ENCODE measurements at places on chromosomes 5 and 9.

- no peak for DNase-seq
Observed at GRCh38 chr9:11432361-11432760, 819.6 kb upstream of the PTPRD start.

DNA sequence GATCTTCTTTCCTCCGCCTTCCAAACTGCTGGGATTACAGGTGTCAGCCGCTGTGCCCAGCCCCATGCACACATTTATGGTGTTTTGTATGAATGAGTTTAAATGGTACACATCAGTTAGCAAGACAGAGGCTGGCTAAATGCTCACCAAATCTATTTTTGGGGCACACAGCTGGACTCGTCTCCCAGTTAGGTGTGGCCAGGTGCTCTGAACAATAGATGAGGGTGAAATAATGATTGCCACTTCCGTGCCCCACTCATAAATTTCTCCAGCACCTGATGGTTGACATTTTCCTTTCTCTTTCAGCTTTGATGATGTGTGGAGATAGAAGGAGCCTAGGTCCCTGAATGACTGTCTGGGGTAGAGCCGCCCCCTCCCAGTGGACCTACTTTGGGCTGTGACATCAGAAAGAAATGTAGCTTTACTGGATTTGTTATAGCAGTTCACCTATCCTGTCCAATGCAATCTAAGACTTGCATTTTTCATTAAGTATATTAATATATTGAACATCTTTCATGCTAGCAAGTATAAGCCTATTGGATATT lies 8.6 kb upstream of the RAPGEF1 start:
- no peak for DNase-seq

GRCh38 chr9:137064027-137064879 lies 6.1 kb downstream of the SAPCD2 start:
- peak; percentile 37 for DNase-seq

- no peak for DNase-seq
Observed at GRCh38 chr9:33024126-33024965, 727 bp upstream of the DNAJA1 start.

DNA sequence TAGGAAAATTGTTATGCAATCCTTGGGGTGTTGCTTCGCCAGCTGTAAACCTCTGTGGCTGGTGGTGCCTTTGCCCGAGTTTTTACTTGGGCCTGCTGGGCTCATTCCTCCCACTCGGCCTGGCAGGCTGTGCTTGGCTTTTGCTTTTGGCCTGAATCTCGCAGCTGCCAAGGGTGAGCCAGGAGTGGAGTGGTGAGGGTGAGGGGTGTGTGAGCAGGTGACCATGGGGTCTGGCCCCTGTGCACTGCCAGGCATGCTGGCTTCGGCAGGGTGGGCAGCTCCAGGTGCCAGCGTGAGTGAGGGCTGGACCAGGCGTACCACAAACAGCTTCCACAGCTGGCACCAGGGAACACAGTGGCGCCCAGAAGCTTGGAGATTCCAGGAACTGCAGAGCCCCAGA lies 12.6 kb upstream of the DHFR start:
- DNase-seq, result no peak

GRCh38 chr5:110727025-110727314 lies 499 bp upstream of the TMEM232 start:
- no peak for DNase-seq

GRCh38 chr9:112037281-112038016 lies 137.6 kb downstream of the SUSD1 start:
- peak; percentile 41 for DNase-seq

- no peak for DNase-seq
Observed at GRCh38 chr9:69204326-69204725, 30.2 kb downstream of the TJP2 start.

DNA sequence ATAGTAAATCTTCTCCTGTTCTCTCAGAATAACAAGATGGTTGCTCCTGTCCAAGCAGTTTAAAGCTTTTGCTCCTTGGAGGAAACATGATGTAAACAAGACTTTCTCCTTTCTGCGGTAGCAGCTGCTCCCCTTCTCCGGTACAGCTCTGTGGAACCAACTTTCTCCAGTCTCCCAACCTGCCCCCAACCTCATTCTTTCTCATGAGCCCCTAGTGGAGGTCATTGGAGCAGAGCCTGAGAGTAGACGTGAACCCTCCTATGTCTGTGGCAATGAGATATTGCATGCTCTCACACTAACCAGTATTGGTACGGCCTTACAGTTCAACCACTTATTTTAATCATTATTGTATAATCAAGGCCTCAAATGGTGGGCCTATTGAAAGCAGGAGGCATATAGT lies 483.8 kb upstream of the CDH10 start:
- no peak for DNase-seq

Measured in activated CD4-positive, alpha-beta T cell treated with anti-CD3 and anti-CD28 coated beads for 1 hour (primary cell).